NCI-H2081 treated with DMSO at 0.1 percent for 48 hours (cell line): ENCODE measurements at places on chromosomes 3 and 15.

DNA sequence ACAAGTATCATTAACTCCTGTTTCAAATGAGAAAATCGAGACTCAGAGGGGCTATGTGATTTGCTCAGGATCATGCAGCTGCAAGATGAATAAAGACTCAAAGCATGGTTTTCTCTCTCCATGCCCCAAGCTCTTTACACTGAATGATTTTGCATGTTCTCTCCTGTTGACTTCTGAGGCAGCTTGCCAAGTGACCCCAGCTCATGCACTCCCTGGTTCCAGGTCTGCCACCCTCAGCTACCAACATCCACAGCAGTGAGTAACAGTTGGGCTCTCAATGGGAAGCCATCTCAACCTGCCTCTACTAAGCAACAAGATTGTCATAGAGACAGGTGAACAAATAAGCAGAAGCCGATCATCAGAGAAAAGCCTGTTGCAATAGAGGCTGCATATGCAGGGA, 116.9 kb upstream of the GADL1 start:
- DNase-seq: peak; percentile 77

- DNase-seq: no peak
Observed at GRCh38 chr3:156389449-156389950, 165.4 kb downstream of the SSR3 start.

DNA sequence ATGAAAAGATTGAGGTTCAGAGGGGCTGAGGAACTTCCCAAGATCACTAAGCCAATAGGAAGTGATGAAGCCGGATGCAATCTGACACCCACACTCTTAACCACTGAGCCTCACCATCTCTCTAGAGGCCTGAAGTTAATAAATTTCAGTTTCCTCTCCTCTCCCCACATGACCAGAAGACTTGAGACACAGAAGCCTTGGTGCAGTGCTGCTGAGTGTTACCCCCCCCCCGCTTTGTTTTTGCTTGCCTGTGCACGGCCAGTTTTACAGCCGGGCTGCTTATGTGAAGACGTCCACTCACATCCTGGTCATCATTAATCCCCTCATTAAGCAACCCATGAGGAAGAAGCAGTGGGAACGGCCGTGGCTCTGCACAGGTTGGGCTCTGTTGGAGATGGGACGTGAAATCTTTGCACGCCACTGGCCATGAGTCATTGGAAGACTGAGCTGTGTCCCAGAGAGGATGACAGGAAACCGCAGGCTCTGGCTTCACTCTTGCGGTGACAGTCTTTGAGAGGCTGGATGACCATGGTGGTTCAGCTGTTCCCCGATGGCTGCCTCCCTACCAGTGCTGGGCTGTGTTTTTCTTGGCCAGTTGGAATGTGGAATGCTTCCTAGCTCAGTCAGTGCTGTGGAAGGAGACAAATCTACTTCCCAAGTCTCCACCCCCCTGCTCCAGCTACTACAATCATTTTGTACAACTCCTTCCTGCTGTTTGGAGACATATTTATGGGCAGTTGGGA, 232.6 kb upstream of the LRTM1 start:
- no peak for DNase-seq

- no peak for DNase-seq
Observed at GRCh38 chr3:118802325-118803095, 232.1 kb downstream of the IGSF11 start.

DNA sequence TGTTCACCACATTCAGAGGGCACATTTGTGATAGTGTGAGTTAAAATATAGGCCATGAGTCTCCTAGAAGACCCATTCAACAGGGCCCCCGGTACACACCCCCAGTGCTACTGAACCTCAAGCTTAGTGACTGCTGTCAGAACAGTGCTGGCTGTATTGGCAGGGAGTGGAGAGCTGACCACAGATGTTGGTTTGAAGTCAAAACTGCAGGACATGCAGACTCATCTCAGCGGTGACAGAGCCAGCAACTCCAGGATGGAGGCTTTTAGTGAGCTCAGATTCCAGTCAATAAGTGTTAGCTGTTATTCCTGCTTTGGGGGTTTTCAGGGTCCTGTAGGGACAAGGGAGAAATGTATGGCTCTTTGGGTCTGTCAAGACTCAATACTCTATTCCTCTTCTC, 29.1 kb downstream of the PRR20G start:
- DNase-seq: no peak

GRCh38 chr3:82240322-82240721, 478.9 kb upstream of the GBE1 start:
- DNase-seq: no peak

- DNase-seq: no peak
Observed at GRCh38 chr3:31614162-31614921, 81.6 kb downstream of the STT3B start.

DNA sequence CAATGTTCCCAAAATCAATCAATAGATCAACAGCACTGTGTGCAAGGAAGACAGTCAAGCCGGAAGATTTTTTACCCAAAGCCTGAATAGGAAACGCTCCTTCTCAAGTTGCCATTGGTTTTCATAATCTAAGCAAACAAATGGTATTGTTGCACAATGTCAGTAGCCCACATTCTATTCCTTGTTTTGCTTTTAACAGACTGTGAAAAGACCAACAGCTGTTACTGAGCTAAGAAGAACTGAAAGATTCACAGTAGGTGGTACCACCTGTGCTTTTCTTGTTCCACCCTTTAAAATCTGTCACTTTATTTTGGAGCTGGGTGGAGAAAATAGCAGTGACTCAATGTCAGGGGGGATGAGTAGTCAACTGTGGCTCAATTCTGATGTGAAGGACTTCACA, 357.5 kb upstream of the CADM2 start:
- DNase-seq: no peak

DNA sequence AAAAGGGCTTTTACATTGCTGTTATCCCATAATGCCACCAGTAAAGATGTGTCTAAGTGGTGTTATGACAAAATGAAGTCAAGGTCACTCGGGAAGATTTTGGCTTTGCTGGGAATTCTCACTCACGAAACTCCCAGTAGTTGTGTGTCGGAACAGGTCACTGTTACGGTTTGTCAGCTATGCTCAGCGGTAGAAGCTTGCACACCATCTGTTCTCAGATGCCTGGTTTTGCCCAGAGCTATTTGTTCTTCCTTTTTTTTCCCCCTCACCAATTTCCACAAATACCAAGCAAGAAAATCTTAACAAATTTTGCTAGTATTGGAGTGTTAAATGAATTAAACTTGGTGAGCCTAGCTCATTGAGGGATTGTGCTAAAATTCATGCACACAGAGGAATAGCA, 915.1 kb downstream of the MCTP2 start:
- no peak for DNase-seq

DNA sequence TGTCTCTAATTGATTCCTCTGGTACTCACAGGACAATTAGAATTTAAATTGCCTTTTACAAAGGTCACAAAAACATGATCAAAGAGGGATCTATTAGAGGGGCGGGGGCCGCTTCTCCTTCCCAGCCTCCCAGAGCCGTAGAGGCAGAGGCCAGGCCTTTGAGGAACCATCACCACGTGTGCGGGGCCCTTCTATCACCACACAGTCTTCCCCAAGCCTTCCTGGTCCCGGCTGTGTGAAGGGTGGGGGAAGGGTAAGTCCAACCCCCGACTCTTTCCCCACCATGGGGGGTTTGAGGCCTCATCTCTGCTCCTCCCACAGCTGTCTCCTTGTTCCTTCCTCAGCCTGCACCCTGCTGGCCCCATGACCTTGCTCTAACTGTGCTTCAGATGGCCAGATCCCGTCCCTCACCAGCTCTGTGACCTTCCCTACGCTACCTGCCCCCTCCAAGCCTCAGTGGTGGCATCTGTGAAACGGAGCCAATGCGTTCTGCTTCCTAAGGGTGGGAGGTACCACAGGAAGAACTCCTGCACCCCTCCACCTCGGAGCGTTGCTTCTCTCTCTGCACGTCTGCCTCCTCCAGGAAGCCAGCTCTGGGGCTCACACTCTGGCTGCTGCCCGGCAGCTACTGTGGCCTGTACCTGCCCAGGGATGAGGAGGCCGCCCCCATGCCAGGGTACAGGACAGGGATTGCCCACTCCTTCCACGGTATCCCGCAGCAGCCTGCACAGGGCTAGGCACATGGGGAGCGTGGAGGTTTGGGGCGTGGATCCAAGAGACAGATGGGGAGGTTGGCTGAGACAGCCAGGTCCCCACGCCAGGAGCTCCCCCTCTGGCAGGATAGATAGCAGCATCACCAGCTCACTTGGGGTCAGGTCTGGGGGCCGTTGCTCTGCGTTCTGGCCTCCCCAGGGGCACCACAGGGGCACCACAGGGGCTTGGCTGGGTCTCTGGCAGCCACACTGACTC, 83.8 kb downstream of the LINGO1 start:
- DNase-seq: no peak

DNA sequence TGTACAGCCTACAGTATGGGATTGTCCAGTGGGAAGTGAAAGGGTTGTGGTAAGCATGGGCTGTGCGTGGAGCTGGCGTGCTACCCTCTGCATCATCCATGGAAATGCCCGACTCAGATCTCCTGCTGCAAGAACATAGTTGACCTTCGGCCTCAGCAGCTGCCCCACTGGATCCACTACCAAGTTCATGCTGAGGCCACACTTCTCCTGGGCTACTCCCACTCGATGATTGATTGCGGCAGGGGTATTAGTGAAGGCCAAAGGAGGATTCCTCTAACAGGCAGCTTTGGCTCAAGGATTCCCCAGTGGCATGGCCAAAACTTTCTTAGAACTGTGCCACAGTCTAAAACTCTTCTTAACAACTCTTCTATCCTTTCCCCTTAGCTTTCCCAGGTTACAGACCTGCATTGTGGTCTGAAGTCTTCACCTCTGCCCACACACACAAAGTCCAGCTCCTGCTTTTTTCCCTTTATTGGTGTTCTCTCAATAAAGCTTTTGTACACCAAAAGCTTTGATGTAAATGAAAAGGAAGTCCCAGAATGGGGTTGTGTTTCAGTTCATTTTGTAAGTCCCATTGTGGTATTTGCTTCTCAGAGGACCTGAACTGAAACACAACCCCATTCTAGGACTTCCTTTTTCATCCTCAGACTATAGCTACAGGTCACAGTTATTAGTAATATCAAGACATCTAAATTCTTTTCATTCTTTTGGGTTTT, 4.9 kb upstream of the TBC1D5 start:
- DNase-seq: no peak

DNA sequence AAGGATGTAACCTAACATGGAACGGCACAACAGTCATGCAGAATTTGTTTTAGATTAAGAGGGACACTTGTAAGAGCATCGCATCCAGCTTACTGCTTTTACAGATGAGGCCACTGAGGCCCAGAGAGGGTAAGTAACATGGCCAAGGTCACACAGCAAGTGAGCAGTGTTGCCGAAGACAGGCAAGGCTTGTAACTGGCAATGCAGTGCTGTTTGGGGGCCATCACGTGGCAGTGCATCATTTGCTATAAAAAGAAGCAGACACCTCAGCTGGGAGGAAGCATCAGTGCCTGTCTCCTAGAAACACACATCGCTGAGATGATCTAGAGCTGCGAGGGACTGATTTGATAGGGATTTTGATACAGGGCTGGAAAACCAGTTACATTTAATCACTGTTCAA, 108.2 kb upstream of the PROK2 start:
- no peak for DNase-seq

- DNase-seq: no peak
Observed at GRCh38 chr15:40590667-40591050, 3.4 kb upstream of the KNL1 start.

DNA sequence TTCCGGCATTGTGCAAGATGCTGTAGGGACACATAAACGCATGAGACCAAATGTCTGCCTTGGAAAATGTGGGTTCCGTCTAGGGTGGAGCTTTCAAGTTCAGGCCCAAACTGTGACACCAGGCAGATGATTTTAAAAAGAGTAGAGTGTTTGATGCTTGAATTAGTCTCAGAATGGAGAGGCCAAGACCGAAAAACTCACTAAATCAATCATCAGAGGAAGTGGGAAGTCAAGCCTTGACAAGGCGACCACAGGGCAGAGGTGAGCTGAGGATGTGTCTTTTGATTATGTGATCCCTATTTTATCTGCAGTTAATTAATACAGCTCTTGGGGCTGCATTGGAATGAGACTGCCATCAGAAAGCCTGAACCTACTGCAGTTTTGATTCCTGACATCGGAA, 275.4 kb downstream of the ABHD5 start:
- DNase-seq: no peak

GRCh38 chr3:60652829-60653228, 598.4 kb downstream of the FHIT start:
- no peak for DNase-seq

- no peak for DNase-seq
Observed at GRCh38 chr3:119663885-119664284, 3.5 kb upstream of the POPDC2 start.

GRCh38 chr3:141087778-141088130, 36.6 kb downstream of the SPSB4 start:
- DNase-seq: no peak

DNA sequence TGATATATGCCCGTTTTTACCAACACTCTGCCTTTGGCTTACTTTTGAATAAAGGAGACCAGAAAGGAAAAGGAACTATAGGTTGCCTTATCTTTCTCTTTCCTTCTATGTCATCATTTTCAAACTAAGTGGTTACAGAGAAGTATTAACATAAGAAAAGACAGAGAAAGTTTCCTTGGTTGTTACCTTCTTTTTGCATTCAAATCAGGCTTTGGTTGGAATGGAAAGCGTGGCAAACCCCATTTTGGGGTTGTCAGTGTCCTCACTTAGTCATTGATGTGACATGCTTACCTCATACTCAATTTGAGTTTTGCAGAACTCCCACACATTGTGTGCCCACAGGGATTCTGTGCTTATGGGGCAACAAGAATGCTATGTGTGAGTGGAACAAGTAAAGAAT, 3.7 kb upstream of the THRB start:
- no peak for DNase-seq

DNA sequence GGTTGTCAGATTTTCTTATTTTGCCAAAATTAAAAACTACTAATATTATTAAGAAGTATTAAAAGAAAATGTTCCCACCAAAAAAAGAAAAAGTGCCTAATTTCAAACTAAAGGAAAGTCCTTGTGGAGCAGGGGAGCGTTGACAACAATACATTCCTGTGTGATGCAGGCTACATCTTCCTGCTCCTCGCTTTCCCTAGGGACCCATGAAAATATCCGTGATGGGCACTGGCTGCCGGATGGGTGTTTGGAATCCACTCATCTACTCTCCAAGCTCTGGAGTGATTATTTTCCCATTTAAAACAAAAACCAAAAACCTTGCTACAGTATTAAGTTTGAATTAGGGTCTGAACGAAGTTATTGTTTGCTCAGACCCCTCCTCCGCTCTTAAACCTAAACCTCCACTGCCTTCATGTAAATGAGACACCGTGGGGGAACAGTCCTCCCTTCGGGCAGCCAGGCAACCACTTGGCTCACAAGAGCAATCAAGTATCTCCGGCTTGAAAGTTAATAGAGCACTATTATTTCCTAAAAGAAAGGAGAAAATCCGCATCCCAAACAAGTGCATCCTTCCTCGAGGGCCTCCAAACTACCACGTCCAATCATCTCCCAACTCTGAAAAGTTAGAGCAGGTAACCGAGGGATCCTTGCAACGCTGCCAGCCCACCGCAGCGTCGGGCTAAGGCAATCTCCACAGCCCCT, 1.5 kb downstream of the ITGB5 start:
- DNase-seq: no peak

DNA sequence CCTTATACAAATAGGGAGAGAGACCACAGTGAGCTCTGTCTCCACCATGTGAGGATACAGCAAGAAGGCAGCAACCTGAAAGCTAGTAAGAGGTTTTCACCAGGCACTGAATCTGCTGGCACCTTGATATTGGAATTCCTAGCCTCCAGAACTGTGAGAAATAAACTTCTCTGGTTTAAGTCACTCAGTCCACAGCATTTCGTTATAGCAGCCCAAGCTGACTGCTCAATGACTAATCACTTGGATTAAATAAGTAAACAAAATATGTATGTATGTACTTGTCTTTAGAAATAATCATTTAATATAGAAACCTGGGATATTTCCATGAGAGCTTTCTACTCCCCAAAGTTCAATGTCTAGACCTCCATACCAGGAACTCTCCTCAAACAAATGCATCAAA, 162.0 kb downstream of the IMPG2 start:
- DNase-seq: no peak
